Activated T-cell treated with anti-CD3 and anti-CD28 coated beads, Interleukin-2, amount 50 U/mL, for 72 hours (primary cell): ENCODE measurements at places on chromosomes 5 and 9. TPM values are rescaled to one million over a fixed set of nuclear protein-coding genes. Genes with fewer than 3 reads are reported as not detected.
A peak's percentile ranks its signal among the peaks of the same experiment; 100 is the strongest.

The CCNB1 gene
- 128 TPM for total RNA-seq

GRCh38 chr5:134100283-134101091 is 14.0 kb upstream of the TCF7 start:
- peak overlapping the region; percentile 59 for H3K4me3 ChIP-seq
- peaks cover 95% of the 10 kb centered on the region for H3K4me1 ChIP-seq
- H3K36me3 ChIP-seq: no peaks in the 10 kb centered on the region
- peak; percentile 86 for DNase-seq

GRCh38 chr9:122996586-122996985 is 36.9 kb upstream of the GPR21 start:
- no peak for DNase-seq
- no peak overlapping the region for H3K4me3 ChIP-seq
- no peaks in the 10 kb centered on the region for H3K27me3 ChIP-seq
- peaks cover 14% of the 10 kb centered on the region for H3K4me1 ChIP-seq

The CER1 gene
- not detected for total RNA-seq

The OBP2B gene
- total RNA-seq: not detected

DNA sequence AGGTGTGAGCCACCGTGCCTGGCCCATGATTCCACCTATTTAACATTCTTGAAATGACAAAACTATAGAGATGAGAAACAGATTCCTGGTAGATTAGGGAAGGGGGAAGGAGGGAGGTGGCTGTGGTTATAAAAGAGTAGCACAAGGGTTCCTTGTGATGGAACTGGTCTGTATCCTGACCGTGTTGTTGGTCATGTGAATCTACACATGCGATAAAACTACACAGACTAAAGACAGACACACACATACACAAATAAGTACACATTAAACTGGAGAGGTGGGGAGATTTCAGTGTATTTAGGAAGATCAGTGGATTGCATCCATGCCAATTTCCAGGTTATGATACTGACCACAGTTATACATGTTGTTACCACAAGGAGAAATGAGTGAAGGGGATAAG is 60.9 kb downstream of the RNF130 start:
- no peaks in the 10 kb centered on the region for H3K27me3 ChIP-seq
- H3K36me3 ChIP-seq: no peaks in the 10 kb centered on the region
- H3K4me3 ChIP-seq: no peak overlapping the region
- H3K4me1 ChIP-seq: peaks cover 21% of the 10 kb centered on the region
- no peak overlapping the region for H3K27ac ChIP-seq
- no peak for DNase-seq

DNA sequence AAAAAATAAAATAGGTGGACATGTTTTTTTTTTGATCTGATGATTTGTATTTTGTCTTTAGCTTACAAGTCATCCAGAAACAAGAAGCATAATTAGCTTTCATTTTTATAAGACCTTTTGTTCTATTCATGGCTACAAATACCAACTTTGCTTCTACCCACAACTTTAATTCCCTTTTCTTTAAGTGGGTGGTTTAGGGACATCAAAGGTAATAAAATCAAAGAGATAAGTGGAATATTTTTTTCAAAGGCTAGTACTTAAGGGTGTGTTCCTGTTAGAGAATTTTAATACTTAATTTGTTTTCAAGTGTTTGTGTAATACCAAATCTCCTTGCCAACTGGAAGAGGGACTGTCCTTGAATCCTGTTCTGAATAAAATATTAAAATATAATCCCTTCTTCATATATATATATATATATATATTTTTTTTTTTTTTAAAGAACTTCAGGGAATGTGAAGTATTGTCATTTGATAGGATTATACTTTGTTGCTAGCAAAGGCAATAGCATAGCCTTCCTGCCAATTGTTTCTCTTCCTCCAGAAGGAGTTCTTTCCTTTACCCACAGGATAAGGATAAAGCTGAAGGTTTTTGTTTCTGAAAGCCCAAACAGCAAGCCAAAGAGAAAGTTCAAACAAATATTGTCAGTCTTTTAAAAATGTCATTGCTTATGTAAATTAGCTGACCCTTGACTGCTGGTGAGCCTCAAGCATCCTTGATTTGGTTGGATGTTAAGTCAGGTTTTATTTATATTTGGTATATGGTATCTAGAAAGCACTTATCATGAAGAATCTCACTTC is 108.9 kb downstream of the PAM start:
- DNase-seq: no peak
- peaks cover 11% of the 10 kb centered on the region for H3K4me1 ChIP-seq
- H3K27ac ChIP-seq: no peak overlapping the region
- no peak overlapping the region for H3K4me3 ChIP-seq
- H3K36me3 ChIP-seq: no peaks in the 10 kb centered on the region

The LURAP1L gene
- total RNA-seq: not detected

- peaks cover 2% of the 10 kb centered on the region for H3K36me3 ChIP-seq
- H3K4me3 ChIP-seq: peak overlapping the region; percentile 95
- H3K4me1 ChIP-seq: peaks cover 52% of the 10 kb centered on the region
These were observed 478 bp downstream of the RAB14 start for GRCh38 chr9:121201045-121201737.

DNA sequence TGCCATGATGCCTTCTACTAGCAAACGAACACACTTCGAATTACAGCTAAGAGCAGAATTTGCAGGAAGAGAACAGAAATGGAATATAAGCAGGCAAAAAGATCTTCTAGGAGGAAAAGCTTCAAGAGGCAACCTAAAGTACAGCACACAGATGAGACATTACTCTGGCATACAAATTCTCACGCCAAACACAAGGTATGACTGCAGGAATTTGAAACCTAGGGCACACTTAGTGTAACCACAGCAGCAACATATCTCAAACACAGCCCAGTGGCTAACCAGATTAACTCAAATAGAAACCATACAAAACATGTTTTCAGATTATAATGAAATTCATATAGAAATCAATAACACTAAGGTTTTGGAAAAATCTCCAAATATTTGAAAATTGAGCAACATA is 481.0 kb upstream of the RGMB start:
- H3K4me3 ChIP-seq: no peak overlapping the region
- no peak overlapping the region for H3K27ac ChIP-seq
- no peaks in the 10 kb centered on the region for H3K36me3 ChIP-seq
- no peaks in the 10 kb centered on the region for H3K4me1 ChIP-seq

GRCh38 chr5:43855452-43855851 is 252.5 kb downstream of the NNT start:
- no peaks in the 10 kb centered on the region for H3K27me3 ChIP-seq
- H3K4me3 ChIP-seq: no peak overlapping the region
- no peak for DNase-seq
- H3K36me3 ChIP-seq: no peaks in the 10 kb centered on the region
- no peak overlapping the region for H3K27ac ChIP-seq

The PTGER4 gene
- 59.5 TPM for total RNA-seq

DNA sequence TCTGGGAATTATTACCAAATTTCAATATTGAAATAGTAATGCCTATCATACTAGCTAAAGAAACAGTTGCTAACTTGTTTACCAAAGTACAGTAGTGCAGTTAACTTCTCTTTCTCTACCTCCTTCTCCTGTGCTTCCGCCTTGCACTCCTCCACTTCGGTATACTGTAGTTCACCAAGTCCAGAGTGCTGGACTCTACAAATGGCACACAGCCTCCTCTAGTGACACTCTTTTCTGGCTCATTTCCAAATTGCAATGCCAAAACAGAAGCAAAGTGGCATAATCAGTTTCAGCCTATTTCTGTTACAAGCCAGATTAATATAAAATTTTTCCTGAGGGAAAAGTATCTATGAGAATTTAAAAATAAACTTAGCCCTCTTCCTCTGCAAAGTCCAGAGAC is 86.0 kb upstream of the RASGRF2 start:
- peaks cover 30% of the 10 kb centered on the region for H3K4me1 ChIP-seq
- no peak overlapping the region for H3K27ac ChIP-seq
- no peaks in the 10 kb centered on the region for H3K27me3 ChIP-seq
- H3K4me3 ChIP-seq: no peak overlapping the region

DNA sequence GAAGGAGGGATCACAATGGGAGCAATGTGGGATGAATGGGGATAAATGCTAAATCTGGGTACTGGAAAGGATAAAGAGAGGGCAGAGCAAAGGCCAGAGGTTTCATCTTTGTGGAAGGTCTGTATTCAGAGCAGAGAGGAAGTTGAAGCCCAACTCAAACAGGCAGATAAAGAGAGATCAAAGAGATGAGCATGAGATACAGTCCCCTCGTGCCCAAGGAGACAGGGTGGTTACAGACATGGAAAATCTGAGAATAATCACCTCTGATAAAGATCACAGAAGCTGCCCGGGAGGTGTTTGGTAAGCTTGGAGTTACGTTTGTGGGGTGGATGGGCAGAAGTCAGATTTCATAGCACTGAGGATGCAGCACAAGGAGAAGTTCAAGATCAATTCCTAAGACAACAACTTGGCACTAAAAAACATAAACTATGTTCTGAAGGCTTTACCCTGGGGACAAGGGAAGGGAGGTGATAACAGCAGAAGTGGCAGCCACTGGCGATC is 459 bp upstream of the ERAP2 start:
- no peaks in the 10 kb centered on the region for H3K27me3 ChIP-seq
- peak overlapping the region; percentile 86 for H3K4me3 ChIP-seq
- H3K27ac ChIP-seq: peak overlapping the region; percentile 94
- DNase-seq: peak; percentile 47
- H3K4me1 ChIP-seq: peaks cover 71% of the 10 kb centered on the region
- peaks cover 13% of the 10 kb centered on the region for H3K36me3 ChIP-seq

DNA sequence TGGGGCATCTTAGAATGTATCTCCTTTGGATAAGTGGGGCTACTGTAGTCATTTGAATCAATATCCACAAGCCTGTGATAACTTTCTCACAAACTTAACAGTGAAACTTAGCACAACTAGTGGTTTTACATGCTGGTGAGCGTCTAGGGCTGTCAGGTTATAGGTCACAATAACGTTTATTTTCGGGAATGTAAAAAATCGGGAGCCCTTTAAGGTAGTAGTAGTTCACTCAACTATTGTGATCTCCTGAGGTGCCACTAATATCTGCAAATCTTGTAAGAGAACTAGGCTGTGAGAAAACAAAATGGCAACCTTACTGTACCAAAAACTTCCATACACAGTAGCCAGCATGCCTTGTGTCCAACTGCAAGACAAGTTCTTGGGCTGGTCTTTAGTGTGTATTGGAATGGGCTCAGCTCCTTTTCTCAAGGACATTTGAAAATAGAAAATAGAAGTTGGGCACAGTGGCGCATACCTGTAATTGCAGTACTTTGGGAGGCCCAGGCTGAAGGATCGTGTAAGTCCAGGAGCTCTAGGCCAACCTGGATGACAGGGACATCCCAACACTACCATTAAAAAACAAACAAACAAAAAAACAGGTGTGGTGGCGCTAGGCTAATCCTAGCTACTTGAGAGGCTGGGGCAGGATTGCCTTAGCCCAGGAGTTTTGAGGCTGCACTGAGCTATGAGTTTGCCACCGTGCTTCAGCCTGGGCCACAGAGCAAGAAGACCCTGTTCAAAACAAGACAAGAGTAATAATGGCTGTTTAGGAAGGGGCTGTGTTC is 5.2 kb upstream of the PKN3 start:
- DNase-seq: no peak
- H3K36me3 ChIP-seq: peaks cover 20% of the 10 kb centered on the region
- no peak overlapping the region for H3K4me3 ChIP-seq

DNA sequence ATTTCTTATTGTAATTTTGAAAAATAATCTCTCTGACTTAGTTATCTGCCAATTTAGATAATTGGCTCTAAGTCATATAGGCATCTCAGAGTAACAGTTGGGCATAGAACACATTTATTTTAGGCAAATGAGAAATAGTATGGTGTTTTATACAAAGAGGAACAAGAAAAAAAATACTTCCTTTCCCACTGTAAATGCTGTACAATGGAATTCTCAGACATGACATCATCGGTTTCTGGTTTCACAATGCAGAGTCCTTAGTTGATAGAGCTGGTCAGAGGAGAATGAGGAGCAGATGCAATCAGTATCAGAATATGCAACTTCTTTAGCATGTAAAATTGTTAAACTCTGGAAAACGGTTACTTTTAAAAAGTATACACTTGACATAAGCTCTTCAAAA is 49.4 kb downstream of the PLK2 start:
- H3K4me1 ChIP-seq: no peaks in the 10 kb centered on the region
- H3K36me3 ChIP-seq: no peaks in the 10 kb centered on the region
- H3K4me3 ChIP-seq: no peak overlapping the region
- no peaks in the 10 kb centered on the region for H3K27me3 ChIP-seq
- H3K27ac ChIP-seq: no peak overlapping the region

DNA sequence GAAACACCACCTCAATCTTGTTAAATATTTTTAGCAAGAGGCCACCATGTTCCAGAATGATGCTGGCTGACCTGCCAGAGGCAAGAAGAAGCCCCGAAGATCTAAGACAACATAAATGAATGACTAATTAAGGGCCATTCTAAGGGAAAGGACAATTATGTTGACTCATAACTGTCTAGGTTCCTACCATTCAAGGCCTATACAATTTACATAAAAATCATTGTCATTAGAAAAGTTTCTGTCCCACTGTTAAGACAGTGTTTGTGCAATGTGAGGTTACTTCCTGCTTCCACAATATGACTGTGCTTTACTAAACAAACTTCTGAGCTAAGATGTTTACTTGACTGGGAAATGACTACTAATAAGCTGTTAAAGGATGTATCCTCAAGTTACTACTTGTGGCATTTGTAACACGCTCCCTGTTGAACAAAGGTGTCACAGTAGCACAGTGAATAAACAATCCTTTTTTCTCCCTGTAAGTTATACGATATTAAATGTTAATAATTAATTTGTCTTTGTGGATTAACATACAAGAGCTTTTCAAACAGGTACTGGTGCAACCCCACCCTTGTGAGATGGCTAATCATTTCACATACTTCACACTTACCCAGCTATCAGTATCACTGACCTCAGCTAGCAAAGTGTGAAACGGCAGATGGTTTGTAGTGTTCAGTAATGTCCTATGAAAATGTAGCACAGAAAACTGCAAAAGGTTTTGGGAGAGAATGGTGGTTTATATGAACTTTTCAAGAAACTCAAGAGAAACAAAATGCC is 195.8 kb downstream of the EFNA5 start:
- no peak for DNase-seq
- peaks cover 7% of the 10 kb centered on the region for H3K27me3 ChIP-seq
- H3K36me3 ChIP-seq: no peaks in the 10 kb centered on the region

GRCh38 chr5:59126708-59127573 is 544.1 kb downstream of the RAB3C start:
- H3K4me1 ChIP-seq: peaks cover 19% of the 10 kb centered on the region
- no peaks in the 10 kb centered on the region for H3K36me3 ChIP-seq
- no peak overlapping the region for H3K4me3 ChIP-seq
- DNase-seq: peak; percentile 34
- no peak overlapping the region for H3K27ac ChIP-seq

The RANBP3L gene
- total RNA-seq: not detected

The ZNF454 gene
- 0.21 TPM for total RNA-seq
